ENCODE measurements at places on chromosomes 2 and 18.

GRCh38 chr2:168050377-168050776 lies 197.0 kb downstream of the STK39 start:
- no peak for DNase-seq

DNA sequence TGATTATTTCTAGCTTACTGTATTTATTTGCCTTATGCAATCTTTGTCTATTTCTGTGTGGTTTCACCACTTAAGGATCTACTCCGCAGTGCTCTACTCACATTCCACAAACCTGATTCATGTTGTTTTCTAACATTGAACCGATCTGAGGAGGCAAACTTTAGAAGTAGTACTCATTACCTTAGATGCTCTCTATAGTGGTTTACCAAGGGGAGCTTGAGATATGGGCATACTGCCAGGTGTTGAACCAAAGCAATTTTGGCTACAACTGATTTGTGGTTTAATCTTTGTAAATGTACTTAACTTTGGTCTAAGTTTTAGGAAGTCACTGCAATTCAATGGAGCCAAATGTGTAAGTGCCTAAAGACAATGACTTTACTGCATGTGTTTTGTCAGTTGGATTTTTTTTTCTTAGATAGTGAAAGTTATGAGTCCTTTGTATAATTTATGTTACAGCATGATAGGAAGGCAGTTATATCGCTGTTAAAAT lies 50.1 kb downstream of the MAP2 start:
- DNase-seq = no peak

DNA sequence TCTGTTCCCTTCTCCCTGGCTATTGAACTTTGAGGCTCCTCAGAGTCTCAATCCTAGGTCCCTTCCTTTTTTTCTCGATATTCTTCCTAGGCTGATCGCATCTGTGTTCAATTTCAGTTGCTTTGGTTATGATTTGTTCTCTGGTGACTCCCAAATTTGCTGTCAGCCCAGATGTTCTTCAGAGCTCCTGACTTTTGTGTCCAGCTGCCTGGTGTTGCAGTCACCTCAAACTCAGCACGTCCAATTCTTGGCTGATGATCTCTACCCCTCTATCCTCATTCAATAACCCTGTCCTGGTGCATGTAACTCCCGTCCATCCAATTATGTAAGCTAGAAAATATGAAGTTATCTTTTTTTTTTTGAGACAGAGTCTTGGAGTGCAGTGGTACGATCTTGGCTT lies 31.4 kb downstream of the DIS3L2 start:
- no peak for DNase-seq

GRCh38 chr18:51621113-51621863 lies 423.8 kb upstream of the MEX3C start:
- peak; percentile 39 for DNase-seq

GRCh38 chr2:74188018-74188601 lies 9.4 kb upstream of the MOB1A start:
- no peak for DNase-seq

DNA sequence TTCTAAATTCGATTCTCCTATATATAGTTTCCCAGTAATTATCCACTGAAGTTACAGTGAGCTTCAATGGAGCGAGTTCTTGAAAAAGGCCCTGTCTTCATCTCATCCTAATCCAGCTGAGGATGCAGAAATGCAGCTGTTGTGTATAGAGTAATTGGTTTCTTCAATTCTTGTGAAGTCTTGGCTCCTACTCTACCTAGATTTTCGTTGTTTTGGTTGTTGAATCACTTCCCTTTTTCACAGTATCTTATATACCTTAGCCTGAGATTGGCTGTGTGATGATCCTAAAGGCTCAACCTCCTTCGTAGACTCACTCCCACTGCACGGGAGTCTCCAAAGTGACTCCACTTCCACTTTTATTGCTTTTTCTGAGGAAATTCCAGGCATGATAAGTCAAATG lies 280.4 kb downstream of the PARD3B start:
- DNase-seq = no peak

DNA sequence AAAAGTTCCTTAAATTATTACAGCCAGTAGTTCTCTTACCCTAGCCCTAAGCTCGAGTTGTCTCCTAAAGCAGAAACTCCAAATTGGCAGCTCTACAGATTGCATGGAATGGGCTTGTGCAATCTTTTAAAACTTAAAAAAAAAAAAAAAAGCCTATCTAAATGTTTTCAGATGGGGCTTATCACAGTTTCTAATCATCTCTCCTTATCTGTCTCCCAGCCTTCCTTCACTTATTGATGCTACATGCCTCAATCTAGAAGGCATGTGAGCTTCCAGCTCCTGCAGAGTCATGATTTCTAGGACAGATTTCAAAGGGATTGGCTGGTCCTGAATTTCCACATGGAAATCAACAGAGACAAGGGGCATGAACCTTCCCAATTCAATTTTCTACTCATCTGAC lies 33.1 kb upstream of the PELI1 start:
- DNase-seq = no peak

GRCh38 chr2:231615058-231615671 lies 22.5 kb downstream of the TEX44 start:
- no peak for DNase-seq

- no peak for DNase-seq
Observed at GRCh38 chr2:108919571-108920373, 69.2 kb downstream of the EDAR start.

- peak; percentile 59 for DNase-seq
Observed at GRCh38 chr2:21231985-21232384, 108.2 kb downstream of the TDRD15 start.

DNA sequence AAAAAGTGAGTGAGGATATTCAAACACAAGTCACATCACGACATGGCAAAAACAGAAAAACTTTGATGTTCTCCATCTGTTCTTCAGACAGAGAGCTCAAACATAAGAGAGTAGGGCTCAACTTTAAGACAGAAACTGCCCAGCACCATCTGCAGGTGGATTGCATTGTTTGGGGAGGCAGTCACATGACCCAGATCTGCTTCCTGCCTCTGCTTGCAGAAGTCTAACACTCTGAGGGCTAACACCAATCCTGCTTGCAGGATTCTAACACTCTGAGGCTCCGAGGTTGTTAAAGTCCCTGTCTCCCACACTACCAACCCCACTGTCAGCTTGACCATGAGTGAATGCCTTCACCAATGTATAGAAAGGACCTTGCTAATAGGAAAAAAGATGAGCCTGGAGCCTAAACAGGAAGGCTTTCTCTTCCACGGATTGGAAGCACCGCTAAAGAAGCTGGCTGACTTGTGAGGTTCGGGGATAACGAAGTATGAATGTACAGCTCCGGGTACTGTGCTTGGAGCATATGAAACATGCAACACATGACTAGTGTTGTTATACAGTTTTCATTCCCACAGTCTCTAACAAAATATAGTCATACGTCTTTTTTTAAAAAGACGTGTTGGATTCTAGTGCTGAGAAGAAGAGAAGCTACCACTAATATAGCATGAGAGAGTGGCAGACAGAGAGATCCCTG lies 176.6 kb upstream of the CREB1 start:
- DNase-seq = no peak

GRCh38 chr2:166361351-166362153 lies 14.2 kb downstream of the SCN9A start:
- peak; percentile 41 for DNase-seq

DNA sequence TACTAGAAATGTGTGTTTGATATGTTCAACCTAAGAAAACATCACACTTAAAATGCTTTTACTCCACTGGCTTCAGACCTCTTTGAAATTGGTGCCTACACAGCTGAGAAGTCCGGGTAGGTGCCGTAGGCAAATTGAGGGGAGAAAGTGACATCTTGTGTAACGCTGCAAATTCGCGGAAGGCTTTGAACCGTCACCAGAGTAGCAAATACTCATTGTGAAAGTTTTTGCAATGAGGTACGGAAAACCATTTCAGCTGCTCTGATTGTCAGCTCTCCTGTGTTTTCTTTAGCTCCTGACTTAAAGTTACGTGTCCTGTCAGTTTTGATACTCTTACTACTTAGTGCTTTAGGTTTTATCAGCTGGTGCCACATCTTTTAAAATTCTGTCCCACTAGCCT lies 224.5 kb downstream of the FAM210A start:
- DNase-seq = no peak

GRCh38 chr18:3281456-3282400 lies 19.8 kb downstream of the MYL12B start:
- peak; percentile 91 for DNase-seq

DNA sequence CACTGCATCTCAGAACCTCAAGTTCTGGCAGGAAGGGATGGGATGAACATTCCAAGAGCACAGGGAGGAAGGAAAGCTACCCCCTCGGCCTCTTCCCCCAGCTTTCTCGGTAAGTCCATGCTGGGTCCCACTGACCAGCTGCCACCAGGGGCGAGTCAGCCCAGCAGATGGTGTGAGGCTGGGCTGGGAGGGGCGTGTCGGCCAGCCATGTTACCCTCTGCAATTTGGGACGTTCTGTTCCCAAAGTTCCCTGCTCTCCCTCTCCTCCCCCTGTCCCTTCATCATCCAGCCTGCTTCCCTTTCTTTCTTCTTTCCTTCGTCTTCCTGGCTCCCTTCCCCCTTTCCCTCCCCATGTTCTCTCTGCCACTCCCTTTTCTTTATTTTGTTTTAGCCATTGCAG lies 74.3 kb upstream of the TNP1 start:
- DNase-seq = no peak

GRCh38 chr2:2260696-2261268 lies 70.3 kb downstream of the MYT1L start:
- DNase-seq = no peak

- DNase-seq = peak; percentile 74
Observed at GRCh38 chr2:112541315-112542122, 746 bp upstream of the POLR1B start.

GRCh38 chr2:154740361-154740760 lies 41.9 kb downstream of the KCNJ3 start:
- no peak for DNase-seq

GRCh38 chr18:47342566-47342965 lies 91.1 kb upstream of the SKOR2 start:
- DNase-seq = no peak

- DNase-seq = no peak
Observed at GRCh38 chr18:23141104-23141999, 6.1 kb downstream of the CABLES1 start.
